ENCODE measurements at places on chromosomes 6 and 20.

DNA sequence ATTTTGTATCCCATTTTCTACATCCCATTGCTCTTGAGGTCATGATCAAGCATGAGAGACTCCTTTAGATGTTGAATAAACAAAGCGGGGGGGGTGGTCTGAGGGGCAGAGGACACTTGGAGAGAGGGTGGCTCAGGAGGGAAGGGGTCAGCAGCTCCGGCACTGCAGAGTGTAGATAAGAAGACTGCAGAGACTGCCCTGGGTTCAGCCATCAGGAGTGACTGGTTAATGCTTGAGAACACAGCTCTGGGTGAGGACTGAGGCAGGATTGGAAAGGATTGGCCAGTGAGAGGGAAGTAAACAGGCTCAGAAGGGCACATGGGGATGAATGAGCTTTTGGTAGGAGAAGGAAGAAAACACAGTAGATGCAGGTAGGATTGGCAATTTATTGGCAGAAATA is 205.3 kb upstream of the CNR1 start:
- no peak for DNase-seq

DNA sequence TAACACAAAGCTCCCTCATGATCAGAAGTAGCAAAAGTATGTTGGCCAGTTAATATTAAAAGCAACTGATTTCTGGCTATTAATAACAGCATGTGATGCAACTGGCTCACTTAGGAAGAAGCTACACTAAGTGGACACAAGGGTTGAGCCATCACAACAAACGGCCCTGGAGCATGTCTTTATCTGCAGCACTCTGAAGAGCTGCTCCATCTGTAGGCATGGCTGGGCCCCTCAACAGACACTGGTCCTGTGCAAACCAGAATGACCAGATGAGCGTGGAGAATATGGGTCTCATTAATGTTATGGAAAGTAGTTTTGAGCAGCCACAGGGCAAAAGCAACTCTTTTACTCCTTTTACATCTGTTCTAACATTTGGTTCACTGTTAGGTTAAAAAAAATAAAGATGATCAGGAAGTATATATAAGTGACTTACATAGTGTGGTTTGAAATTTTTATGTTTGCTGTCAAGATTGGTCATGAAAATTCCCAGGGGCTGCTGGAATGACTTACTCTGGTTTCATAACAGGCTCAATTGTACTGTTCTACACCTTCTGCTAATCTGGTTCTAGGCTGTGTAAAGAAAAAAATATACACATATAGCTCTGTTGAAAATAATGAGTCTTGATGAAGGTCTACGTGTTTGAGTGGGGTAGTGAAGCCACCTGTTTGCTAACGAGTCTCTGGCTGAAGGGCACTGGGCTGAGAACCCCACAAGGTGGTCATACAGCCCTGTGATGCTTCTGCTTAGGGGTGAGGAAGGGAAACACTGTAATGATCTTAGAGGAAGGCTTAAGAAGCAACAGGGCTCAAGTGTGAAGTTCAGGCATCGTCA is 58.1 kb downstream of the INSM1 start:
- peak; percentile 58 for DNase-seq

DNA sequence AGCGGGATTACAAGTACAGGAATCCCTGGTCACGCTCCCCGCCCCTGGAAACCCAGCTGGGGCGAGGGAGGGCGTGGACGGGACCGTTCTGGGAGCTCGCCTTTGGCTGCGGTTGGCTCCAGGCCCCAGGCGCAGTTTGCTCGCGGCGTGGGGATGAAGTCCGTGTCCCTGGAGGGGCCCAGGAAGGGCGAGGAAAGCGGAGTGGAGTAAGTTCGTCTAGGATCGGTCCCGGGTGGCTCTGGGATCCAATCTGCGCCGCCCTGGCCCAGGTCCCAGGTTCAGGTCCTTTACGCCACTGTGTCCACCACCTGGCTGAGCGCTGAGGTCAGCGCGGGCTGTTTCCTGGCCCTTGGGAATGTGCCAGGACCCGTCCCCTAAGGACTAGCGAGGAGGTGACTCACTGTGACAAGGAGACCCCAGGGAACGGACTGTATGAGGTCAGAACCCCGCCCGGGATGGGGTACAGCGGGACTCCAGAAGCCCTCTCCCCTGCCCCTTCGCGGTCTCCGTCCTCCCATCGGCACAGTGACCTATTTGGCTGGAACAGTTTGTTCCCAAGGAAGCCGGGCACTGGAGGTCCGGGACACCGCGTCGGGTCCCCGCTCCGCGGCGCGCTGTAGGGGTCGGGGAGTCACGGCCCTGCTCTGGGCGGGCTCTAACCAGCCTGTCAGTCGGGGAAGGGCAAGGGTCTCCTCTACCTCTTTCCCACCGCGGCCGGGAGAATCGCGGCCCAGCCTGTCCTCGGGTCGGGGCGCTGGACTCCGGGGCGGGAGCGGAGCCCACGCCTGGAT is 724 bp downstream of the CDKN1A start:
- peak; percentile 83 for DNase-seq

DNA sequence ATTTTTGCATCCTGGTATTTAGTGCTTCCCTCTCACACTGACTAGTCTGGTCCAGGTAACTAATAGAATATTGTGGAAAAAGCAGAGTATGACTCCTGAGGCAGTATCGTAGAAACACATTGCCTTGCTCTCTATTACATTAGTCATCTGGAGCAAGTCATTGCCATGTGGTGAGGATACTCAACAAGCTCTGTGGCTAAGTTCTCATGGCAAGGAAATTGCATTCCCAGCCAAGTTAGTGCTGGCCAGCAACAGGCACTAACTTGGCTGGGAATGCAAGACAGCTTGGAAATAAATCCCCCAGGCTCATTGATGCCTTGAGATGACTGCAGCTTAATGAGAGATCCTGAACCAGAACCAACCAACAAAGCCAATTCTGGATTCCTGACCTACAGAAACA is 39.7 kb upstream of the HTR1B start:
- DNase-seq = no peak

GRCh38 chr20:45701104-45701503 is 734 bp upstream of the WFDC13 start:
- no peak for DNase-seq

DNA sequence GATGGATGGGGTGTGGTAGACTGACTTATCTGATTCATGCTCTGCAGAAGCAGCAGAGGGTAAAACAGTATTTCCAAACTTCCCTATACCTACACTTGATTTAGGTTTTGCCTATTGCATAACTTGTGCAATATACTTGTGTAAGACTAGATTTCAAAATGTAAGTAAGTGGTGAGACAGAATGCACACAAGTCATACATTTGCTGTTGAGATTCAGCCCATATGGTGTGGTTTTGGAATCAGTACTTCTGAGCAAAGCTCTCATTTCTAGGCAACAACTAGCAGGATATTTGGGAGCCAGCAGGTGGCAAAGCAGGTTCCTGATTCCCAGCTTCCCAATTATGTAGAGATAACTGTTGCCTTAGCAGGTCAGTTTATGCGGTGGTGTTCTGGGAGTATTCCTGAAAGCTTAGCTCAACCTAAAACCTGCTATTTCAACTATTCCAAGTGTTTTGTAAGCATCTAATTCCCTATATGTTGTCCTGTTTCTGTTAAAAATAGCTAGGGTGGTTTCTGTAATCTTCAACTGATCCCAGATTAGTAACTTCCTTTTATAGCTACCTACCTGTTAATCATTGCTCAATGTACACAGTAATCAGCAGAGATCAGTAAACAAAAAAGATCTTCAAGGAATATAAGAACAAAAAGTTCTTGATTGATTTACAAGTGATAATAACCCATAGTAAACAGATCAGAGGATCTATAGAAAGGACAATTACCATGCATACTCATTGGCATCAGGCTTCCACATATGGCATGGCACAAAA is 8.5 kb upstream of the FABP7 start:
- DNase-seq = peak; percentile 88

- no peak for DNase-seq
These were observed 111.1 kb upstream of the SASH1 start for GRCh38 chr6:148231572-148231971.

DNA sequence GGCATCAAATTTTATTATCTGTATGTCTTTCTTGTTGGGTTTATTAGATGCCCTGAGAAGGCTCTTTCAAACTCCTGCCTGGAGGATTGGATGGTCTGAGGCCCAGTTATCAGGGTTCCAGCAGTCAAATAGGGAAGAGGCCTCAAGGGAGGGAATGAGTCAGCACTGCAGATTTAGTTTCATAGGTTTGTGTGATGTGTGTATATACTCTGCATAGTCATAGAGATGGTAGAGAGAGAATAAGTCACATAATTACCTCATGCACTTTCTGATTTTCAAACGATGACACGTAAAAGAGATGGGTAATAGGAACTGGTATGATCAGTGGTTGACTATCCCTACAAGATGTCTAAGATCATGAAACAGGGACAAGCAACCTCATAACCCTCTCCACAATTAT is 82.1 kb downstream of the ADAT2 start:
- peak; percentile 62 for DNase-seq

- peak; percentile 29 for DNase-seq
These were observed 51.5 kb downstream of the SLC23A2 start for GRCh38 chr20:4949833-4950178.

All from suppressor macrophage treated with lipopolysaccharide for 1 hour (primary cell).